Fibroblast of lung (primary cell): ENCODE measurements at places on chromosomes 5 and 9.
A peak's percentile ranks its signal among the peaks of the same experiment; 100 is the strongest.

GRCh38 chr9:83623679-83624076 is 735 bp downstream of the IDNK start:
- DNase-seq: no peak

- no peak for DNase-seq
Measured at GRCh38 chr5:80249901-80250300, 5.9 kb downstream of the SERINC5 start.

DNA sequence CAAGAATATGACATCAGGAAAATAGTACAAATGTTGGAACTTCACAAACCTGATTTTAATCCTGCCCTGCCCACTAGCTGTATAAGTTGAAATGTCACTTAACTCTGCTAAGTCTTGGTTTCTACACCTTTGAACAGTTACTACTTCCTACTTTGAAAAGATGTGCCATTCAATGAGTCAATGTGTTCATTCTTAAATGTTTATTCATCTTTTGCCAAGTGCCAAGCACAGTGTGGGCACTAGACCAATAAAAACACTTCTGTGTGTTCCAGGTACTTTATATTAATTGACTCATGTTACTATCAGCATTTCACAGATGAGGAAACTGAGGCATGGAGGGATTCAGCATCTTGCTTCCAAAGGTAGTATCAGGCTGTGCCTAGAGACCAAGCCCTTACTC is 12.8 kb downstream of the PDCL start:
- no peak for DNase-seq

DNA sequence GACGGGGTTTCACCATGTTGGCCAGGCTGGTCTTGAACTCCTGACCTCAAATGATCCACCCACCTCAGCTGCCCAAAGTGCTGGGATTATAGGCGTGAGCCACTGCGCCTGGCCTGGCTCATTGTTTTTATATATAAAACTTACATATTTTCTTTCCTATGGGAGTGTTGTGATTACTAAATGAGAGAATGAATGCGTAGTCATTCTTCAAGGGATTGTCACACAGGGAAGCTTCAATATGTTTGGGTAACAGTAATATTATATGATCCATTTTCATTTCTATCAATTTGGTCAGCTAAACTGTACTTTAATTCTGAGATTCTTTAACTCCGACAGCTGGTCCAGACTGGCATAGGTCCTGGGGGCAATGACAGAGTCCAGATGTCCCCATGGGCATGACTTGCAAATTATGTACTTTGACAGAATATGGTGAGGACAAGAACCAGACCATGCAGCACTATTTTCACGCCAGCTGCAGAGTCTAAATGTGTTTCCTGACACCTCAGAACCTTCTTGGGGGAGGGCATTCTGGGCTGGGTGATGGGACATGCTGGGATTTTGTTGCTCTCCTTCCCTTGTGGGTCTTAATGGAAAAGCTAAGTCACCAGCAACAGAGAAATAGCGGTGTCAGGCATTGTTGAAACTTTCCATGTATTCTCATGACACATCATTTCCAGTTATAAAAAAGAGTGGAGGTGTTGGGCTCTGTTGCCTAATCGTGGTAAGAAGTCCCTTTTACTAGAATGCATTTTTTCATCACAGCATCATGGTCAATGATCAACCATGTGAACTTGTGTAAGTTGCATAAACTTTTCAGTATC is 40.9 kb upstream of the TNC start:
- DNase-seq: peak; percentile 46

DNA sequence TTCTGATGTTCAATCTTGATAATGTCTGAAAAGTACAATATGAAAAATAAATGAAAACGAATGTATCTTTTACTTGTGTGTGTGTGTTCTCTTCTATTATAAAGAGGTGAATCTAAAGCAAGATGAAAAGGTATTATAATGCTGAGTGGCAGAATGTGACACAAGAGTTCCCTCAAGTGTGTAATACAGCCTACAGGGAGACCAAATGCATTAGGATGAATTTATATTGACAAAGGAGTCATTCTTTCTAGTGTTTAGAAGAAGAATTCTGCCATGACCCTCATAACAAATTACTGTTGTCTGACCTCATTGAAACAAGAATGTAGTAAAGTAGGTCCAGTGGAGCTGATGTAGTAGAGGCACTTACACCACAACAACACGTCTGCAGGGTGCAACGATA is 1119.0 kb upstream of the CDH10 start:
- no peak for DNase-seq

DNA sequence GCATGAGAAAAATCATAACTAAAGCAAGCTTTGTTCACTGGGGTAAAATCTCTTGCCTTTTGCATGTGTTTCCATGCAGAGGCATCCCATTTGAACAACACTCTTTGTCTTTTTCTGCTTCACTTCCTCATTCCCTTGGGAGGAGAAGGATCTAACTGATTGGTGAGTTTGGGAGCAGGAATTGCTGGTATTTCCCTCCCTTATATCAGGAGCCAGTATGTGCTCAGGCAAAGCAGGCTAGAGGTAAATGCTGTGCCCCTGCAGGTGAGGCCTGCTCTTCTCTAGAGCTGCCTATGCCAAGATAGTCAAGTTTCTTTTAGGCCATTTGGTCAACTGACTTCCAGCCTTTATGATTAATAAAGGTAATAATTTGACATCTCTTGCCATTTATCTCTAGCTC is 179.9 kb downstream of the COX7C start:
- no peak for DNase-seq

DNA sequence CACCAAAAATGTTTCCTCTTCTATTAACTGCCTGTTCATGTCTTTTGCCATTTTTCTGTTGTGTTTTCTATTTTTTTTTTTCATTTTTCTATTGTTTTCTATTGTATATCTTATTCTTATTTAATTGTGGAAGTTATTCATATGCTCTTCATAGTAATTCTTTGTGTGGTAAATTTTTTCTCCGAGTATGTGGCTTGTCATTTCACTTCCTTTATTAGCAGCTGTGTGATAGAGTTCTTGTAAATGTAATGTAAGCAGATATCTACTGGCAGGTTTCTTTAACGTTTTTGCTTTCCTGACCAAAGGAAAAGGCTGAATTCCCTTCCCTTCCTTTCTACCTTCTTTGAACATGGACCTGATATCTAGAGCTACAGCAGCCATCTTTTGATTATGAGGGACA is 5.8 kb upstream of the PLPP1 start:
- DNase-seq: no peak

DNA sequence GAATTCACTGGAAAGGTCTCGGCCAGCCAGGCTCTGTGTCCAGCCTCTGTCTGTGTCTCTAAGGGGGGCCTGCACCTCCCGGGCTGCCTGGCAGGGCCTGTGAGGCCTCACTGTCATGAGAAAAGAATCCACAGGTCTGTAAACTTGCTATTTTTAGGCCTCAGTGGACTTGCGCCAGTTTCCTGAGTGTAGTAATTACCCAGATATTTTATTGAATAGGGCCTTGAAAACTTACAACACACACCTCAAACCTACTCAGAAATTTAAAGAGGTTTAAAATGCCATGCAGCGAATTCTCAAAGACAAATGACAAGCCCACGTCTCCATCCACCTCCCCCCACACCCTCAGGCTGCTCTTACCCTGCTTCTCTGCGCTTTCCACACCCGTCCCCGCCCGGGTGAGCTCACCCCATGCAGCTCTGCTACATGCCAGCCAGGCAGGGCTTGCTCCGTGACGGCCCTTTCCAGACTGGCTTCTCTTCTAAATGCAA is 8.8 kb upstream of the TENT4A start:
- peak; percentile 95 for DNase-seq

- DNase-seq: no peak
Measured at GRCh38 chr5:66987949-66988838, 208.4 kb downstream of the CD180 start.

- no peak for DNase-seq
Measured at GRCh38 chr9:131950487-131950886, 129.2 kb downstream of the MED27 start.

DNA sequence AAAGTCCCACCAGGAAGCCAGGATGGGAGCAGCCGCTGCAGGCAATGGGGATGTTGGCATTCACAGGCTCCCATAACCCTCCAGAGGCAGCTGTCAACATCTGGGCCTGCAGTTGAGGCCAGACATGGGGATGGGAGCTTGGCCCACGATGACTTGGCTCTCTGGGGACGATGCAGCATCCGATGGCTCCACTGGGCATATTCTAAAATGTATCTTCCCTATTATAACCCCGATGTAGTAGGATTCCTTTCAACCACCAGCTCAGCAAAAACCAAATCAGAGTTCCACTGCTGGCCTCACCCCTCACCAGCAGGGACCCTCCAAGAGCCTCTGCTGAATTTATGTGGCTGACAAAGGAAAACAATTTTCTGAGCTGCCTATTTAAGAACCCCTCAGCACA is 7.1 kb downstream of the SPRY4 start:
- DNase-seq: peak; percentile 62

DNA sequence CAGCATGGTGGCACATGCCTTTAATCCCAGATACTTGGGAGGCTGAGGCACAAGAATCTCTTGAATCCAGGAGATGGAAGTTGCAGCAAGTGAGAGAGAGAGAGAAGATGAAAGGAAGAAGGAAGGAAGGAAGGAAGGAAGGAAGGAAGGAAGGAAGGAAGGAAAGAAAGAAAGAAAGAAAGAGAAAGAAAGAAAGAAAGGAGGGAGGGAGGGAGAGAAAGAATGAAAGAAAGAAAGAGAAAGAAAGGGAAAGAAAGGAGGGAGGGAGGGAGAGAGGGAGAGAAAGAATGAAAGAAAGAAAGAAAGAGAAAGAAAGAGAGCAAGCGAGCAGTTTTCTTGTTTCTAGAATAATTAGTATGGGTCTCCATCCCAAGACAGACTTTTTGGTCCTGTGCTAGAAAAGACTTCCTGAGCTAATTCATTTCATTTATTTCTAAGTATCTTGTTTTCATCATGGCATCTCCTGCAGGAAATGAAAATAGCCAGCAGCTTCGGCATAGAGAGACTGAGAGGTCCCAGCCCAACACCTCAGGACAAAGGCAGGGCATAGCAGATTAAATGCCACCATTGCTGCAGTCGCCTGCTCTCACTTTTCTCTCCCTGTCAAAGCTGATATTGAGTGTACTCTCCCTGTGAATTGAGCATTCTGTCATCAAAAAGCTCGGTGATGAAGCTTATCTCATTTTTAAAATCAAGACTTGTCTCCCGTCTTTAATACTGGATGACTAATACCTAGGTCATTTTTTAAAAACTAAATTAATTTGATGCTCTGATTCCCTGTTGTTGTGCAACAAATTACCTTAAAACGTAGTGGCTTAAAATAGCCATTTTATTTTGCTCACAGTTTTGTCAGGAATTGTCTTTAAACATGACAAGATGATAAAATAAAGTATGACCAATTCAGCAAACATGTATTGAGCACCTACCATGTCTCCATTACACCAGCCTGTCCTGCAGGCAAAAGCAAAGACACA is 91.8 kb upstream of the ADRA1B start:
- DNase-seq: no peak

GRCh38 chr5:11110128-11110527 is 349.1 kb upstream of the DAP start:
- DNase-seq: no peak

DNA sequence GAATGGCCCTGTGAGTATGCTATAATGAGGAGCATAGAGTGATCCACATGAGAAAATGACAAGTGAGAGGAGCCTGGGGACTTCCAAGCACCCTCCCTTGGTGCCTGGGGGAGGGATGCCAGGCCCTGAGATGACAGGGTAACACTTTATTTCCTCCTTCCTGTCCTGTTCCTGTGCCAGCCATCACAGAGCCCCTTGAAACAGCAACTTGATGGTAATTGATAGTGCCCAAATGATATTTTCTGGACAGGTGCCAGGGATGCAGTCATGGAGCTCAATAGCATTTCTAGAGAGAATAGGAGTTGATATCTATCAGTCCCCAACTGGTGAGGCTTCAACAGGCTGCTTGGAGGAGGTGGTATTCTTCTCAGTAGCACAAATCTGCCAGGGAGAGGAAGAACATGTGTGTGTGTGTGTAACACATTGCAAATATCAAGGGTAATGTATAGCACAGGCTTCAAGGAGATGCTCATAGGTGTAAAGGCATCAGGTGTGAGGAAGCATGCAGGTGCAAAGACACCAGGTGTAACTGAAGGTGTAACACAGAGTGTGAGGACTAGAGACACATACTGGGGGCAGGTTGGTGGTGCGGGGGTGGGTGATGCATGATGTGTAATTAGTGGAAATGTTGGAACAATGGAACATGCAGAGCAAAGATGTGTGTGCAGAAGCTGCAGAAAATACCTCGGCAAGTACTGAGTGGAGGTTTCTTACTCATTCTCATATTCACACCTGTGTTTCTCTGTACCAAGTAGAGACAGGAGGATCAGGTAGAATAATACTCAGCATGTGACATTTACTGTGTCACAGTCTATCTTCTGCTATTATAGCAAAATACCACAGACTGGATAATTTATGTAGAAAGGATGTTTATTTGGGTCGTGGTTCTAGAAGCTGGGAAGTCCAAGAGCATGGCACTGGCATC is 18.1 kb upstream of the WWC1 start:
- DNase-seq: no peak

DNA sequence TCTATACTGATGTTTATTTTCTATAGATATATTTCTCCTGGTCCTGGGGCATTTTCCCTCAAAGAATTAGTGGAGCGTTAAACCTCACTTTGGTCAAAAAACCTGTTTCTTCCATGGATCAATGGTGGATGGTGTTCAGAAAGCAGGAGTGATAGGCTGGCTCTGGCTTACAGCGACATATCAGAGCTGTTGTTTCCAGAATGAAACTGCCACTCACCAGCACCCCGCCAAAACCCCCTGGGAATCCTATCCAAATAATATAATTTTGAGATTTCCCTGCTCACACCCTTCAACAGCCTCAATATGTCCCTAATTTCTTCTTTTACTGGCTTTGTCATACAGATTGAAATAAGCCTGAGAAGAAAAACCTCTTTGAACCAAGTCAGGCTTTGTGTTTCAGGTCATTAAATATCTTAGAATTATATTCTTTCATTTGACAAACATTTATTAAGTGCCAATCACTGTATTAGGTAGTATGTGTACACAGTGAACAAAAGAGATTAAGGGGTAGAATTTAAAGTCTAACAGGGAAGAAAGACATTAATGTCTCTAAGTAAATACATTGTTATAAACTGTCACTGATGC is 144.5 kb upstream of the GPR151 start:
- DNase-seq: no peak

DNA sequence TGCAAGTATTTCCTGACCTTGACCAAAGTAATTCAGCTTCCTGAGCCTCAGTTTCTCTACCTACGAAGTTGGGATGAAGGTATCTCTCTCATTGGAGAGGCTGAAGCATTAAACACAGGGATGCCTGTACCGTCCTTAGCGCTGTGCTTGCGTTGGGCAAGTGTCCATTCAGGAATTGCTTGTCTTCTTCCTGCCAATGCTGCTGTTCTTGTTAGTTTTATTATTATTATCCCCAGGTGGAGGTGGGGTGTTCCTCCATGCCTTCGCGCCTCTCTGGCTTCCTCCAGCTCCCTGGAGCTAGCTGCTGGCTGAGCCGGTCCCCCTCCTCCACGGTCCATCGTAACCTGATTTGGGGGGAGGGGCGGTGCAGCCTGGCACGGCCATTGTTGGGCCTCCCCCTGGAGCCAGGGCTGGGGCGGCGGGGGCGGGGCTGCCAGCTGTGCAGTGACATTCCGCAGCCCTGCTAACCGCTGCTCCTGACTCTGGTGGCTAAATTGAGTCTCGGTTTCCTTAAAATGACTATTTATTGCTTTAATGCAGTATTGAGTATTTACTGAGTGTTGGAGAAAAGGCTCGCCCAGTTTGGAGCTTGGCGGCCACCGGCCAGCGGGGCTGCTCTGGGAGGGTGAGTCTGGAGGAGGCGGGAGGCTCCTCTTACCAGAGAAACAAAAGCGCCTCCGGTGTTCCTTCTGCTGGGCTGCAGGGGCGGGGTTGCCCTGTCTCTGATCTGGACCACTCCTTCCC is 51.3 kb downstream of the LMX1B start:
- DNase-seq: no peak
